SJCRH30 (cell line): ENCODE measurements at places on chromosomes 2 and 18.

DNA sequence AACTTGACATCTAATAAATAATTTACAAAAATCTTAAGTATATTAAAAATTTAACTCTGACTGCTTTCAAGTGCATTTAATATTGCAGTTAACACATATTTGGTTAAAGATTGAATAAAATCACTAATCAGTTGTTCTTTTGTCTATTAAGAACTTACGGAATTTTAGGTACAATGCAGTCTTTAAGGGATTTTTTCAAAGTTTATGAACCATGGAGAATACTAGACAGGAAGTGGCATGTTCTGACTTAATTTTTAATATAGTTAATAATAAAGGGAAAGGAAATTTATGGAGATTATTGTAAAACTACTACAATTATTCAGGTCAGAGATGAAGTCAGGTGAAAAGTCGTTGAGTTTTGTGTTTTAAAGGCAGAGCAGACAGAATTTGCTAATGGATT lies 240.9 kb downstream of the CALCRL start:
- no peak for DNase-seq

DNA sequence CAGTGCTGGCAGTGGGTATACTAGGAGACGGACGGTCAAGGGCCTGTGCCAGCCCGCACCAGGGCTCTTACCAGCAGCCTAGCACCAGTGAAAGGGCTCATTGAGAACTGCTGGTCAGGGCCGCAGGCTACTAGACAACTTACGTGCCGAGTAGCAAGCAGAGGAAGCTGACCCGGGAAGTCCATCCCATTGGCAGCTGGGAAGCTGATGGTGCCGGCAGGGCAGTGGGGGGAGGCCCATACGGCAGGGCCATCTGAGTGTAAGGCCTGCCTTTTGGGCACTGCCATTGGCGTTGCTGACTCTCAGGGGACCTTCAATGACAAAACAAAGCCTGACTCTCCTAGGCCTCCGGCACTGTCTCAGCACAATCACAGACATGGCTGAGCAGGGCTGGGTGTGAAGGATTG lies 20.6 kb downstream of the EFR3B start:
- no peak for DNase-seq

GRCh38 chr18:58378411-58379379 lies 250.2 kb downstream of the ALPK2 start:
- DNase-seq: no peak

DNA sequence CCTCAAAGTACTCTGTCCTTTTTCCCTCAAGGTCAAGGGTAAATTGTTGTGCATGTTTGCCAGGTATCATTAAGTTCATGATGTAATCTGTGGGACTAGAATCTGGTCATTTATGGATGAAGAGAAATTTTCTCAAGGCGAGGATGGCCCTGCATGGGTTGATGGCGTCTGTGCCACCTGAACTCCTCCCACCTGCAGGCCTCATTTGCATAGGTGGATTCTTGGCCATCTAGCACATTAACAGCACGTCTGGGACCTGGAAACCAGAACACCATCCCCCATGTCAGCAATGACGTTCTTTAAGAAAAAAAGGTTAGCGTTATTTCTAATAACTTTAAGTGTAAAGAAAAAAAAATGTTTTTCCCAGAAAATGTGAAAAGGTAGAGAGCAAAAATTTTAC lies 145.8 kb downstream of the ESCO1 start:
- DNase-seq: no peak

- DNase-seq: no peak
Measured at GRCh38 chr2:166485558-166486178, 8.4 kb downstream of the SCN7A start.
